ENCODE measurements at places on chromosomes 3 and 15.

GRCh38 chr15:87949151-87949574, 307.4 kb downstream of the NTRK3 start:
- DNase-seq: no peak

DNA sequence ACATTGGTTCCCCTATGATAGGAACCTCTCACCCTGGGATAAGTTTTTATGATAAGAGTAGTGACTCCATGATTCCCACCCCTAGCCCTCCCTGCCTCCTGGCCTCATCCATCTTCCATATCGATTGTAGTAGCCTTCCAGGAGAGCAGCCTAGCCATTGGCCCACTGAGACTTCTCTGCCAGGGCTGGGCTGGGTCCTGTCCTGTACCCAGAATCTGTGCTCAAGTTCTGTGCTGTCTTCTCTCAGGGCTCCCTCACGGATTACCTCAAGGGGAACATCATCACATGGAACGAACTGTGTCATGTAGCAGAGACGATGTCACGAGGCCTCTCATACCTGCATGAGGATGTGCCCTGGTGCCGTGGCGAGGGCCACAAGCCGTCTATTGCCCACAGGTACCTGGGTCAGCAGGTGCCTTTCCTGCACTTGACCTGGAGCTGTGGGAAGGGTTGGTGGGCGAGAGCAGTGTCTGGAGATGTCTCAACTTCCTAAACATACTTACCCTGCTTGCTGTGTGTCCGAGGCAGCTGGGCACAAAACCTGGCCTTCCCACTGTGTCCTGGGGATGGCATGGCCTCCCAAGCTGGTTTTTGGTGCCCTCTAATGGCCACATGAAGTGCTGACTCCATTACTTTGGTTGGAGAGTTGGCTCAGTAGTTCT, 16.6 kb upstream of the EXOG start:
- no peak for DNase-seq

GRCh38 chr15:40879609-40880008, 5.6 kb upstream of the RHOV start:
- DNase-seq: no peak

DNA sequence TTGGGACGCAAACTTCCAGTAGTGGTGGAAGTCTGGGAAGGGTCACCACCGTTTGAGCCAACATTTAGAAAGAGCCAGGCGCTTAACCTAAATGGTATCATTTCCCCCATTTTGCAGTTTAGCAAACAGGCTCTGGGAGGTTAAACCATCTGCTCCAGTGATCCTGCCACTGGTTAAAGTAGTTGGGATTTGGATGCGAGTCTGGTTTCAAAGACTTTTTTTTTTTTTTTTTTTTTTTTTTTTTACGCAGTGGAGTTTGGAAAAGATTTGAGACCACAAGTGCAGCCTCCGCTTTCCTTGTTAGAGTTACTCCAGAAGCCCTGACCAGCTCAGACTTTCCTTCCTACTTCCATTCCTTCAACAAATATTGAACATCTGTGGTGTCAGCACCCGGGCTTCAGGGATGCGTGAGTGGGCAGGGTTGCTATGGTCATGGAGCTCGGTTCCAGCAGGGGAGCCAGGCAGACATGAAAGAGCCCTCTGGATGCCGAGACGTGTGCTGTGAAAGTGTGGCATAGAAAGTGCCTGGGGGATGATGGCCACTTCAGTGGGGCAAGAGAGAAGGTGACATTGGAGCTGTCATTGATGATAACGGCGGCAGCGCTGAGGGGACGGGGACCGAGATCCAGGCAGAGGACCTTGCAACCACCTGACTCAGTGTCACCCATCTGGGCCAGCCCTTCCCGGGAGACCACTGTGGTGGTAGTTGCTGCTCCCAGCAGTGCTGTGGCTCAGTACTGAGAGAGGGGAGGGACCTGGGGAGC, 1.1 kb upstream of the RNU6-1 start:
- no peak for DNase-seq

GRCh38 chr3:159151130-159151529, 349.3 kb downstream of the MFSD1 start:
- DNase-seq: no peak

GRCh38 chr15:66292571-66293418, 573 bp upstream of the DIS3L start:
- DNase-seq: no peak

DNA sequence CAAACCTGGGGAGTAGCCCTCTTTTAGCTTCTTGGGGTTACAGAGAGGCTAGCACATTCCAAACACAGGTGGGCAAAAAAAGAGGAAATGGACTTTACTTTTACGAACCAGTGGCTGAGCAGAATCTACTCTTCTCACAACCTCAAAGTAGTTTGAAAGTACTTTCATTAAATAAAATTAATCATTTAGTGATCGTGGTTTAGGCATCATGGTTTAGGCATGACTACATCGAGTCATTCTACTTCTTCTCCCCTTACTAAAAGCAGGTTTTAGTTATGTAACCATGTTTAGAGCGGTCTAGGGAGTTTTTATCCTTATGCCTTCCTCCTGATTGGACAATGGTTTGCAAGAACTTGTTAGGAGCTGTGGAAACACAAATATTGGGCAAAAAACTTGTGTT, 2.5 kb upstream of the GREM1 start:
- no peak for DNase-seq

GRCh38 chr3:193885832-193886231, 250.1 kb upstream of the HES1 start:
- no peak for DNase-seq

Measured in NT2/D1 (cell line).